ENCODE measurements at places on chromosomes 5 and 9.

DNA sequence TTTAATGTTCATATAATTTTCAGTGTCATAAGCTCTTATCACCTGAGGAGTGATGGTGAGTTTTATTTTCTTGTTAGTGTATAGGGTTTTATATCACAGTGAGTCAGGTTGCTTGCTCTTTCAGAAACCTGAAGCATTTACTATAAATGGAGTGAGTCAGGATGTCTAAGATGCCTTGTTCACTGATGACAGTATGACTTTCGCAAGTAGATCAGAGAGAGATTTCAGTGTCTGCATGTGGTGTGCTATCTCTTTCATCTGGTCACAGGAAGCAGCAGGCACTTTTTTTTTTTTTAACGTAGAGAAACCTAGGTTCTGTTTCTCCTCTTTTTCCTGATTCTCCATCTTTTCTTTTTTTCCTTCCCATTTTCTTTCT is 237.1 kb downstream of the DMRTA1 start:
- DNase-seq: peak; percentile 3

DNA sequence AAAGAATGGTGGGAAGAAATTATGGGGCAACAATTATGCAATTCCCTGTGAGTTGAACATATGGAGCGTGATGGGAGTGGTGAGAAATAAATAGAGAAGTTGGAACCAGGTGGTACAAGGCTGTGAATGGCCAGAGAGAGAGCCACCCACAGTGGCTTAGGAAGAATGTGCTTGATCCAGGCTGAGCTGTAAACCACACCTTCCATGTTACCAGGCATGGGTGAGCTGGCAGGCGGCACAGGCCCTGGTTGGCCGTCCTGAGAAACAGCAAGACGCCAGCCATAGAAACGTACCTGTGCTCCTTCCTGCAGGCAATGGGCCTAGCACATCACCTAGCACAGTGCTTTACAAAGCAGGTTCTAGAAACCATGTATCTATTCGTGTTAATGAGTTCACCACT is 74.3 kb downstream of the EPB41L4B start:
- DNase-seq: no peak

- DNase-seq: no peak
Measured at GRCh38 chr5:136590581-136590980, 225.2 kb upstream of the TRPC7 start.

GRCh38 chr9:35816708-35817107 is 1.9 kb upstream of the HINT2 start:
- DNase-seq: no peak

DNA sequence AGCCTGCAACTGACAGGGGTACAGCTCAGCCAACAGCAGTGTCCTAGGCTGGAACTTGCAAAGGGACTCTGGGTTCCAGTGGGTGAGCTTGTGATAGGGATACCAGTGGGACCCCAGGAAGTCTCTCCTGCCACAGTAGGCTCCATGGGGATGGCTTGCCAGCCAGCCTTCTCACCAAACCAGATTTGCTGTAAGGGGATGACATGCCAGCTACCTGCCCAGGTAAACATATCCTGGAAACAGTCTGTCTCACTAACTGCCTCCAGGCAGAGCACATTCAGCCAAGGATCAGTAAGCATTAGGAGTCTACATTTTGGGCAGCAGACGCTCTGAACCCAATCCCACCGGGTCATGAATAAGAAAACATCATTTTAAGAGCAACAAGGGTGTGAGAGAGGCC is 49.9 kb downstream of the SIL1 start:
- no peak for DNase-seq

DNA sequence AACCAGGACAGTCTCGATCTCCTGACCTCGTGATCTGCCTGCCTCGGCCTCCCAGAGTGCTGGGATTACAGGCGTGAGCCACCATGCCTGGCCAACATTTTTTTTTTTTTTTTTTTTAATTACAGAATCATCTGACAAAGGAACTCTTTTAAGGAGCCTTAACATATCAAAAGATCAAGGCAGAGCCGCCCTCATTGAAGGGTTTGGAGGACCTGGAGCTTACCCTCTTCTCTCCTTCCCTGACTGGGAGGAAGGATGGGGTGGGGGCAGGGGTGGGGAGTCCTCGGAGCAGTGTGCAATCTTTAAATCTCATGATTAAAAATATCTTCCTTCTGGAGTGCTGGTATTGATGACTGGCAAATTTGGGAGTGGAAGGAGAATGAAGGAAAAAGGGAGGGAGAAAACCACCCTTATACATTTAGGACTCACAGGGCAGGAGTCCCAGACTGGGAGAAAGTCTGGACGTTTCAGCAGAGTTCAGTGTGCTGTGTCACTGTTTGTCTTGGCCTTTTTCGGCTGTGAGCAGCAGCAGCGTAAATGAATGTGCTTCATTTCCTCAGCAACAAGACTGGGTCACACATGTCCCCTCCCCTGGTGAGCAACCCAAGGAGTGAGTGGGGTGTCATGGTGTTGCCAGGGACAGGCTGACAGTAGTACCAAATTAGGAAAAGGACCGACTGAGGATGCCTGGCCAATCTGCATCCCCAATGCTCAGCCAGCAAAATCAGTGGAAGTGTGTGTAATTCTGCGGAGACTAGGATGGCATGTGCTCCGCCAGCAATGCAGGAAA is 115.3 kb upstream of the BNC2 start:
- DNase-seq: no peak

DNA sequence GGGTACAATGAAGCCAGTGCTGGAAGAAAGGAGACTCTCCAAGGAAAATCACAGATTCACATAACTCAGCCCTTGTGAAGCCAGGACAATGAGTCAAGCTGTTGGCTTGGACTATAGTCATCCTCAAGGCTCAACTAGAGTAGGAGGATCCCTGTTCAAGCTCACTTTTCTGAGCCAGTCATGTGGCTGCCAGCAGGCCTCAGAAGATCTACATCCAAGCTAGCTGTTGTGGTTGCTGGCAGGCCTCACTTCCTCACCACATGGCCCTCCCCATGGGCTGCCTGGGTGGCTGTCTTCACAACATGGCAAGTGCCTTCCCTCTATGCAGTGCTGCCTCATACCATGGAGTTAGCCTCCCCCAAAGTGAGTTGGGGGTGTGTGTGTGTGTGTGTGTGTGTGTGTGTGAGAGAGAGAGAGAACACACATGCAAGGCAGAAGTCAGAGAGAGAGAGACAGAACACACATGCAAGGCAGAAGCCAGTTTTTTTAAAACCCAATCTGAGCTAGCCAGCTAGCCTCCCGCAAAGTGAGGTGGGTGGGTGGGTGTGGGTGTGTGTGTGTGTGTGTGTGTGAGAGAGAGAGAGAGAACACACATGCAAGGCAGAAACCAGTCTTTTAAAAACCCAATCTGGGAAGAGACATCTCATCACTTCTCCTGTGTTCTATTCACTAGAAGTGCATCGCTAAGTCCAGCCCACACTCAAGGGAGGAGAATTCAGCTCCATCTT is 17.1 kb downstream of the SCAI start:
- peak; percentile 47 for DNase-seq

GRCh38 chr5:31303688-31304087 is 110.2 kb downstream of the CDH6 start:
- no peak for DNase-seq

DNA sequence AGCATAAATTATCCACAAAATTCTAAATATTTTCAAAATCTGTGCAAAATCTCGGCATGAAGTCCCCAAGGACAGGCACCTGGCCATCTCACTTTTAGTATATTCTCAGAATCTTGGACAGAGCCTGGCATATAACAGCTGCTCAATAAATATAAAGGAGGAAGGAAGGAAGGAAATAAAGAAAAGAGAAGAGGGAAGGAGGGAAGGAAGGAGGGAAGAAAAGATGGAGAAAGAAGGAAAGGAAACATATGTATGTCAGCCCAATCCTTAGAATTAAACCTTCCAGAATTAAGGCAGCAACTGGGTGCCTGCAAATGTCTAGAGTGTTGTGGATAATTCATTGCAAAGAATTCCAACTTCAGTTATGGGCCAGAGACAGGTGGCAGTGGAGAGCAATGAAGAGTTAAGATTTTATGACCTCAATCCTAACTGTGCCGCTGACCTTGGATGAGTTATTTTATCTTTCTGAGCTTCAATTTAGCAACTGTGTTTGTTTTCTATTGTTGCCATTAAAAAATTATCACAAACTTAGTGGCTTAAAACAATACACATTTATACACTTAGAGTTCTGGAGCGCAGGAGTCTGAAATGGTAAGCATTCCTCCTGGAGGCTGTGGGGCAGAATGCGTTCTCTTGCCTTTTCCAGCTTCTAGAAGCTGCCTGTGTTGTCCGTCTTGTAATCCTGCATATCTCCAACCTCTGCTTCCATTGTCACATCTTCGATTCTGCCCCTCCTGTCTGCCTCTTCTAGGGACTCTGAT is 200.9 kb upstream of the MSX2 start:
- DNase-seq: no peak

GRCh38 chr5:154577416-154577815 is 99.4 kb upstream of the HAND1 start:
- no peak for DNase-seq

GRCh38 chr5:15717001-15717400 is 217.0 kb downstream of the FBXL7 start:
- no peak for DNase-seq

DNA sequence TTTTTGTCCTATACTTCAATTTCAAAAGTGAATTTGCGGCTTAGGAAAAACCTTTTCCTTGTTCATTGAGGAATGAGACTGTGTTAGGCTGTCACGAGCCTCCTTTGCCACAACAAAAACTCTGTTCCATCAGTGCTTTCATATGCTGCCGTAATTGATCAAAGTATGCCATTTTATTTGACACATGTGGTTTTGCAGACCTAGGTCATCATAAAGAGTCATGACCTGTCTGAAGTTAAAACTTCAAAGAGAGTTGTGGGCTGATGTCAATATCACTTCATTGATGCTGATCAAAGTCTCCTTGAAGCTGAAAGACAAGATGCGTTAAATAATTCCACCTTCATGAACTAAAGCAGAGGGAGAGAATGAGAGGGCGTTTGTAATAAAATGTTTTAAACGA is 55.5 kb downstream of the SYK start:
- DNase-seq: no peak

DNA sequence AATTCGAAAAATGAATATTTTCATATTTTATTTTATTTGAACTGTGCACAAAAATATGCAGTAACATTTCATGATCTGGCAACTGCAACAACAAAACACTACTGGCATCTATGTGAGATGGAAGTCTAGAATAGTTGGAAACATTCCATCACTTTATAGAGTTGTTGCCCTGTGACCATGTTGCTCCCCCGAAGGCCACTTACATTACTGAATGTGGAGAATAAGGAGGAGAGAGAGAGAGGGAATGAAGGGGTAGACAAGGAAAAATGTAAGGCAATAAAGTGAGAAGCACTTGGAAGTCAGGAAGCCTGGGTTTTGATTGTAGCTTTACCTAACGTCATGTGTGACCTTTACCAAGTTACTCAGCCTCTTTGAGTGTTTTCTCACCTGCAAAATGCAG is 437.2 kb upstream of the EDIL3 start:
- DNase-seq: no peak

DNA sequence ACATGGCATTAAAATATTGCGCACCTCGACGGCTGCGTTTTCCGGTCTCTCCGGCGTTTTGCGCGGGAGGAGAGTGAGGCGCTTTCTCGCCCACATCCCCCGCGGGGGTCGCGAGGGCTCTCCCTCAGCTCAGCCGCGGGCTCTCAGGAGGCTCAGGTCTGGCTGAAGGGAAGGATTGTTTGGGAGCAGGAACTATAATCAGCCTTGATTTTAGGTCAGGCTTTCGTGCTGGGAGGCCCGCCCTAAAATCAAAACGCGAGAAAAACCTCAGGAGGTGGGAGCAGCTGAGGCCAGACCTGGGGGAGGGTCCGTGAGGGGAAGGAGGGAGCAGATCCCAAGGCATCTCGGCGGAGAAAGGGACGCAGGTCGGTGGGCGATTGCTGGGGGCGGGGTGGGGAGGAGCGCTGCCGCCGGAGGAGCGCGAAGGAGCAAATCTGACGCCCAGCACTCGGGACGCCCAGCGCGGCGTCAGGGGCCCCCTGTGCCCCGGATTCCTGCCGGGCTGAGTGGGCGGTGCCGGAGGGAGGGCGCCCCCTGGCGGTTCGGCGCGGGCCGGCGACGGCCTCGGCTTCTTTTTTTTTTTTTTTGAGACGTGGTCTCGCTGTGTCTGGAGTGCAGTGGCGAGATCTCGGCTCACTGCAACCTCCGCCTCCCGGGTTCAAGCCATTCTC is 18.7 kb upstream of the RNF130 start:
- DNase-seq: no peak

DNA sequence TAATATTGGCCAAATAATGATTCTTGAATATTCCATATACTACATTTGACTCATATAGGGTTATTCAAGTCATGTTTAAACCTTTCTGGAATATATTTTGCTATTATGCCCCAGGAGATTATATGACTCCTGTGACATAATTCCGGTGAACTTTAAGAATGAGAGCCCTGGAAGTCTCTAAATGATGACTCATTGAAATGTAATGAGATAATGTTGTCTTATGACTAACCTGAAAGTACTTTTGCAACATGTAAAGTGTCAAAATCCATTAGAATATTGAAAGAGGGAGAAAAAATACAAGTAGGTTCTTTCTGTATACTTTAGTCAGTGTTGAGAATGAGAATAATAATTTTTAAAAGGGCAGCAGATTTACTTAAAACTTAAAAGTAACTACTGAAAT is 830.4 kb downstream of the MAT2B start:
- no peak for DNase-seq

DNA sequence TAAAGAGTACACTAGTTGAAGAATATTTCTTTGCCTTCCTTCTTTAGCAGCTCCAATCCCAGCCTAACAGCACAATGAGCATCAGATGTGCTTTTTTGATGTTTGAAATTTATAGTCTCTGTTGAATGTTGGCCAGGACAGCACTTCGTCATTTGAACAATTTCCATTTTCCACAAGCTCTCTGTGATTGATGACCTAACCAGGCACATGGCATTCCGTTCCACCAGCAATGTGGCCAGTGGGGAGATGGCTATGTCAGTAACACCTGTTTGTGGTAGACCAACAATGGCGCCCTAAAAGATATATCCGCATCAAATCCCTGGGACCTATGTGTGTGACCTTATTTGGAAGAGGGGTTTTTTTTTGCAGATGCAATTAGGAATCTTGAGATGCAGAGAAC is 66.8 kb downstream of the PALM2AKAP2 start:
- DNase-seq: no peak

- no peak for DNase-seq
Measured at GRCh38 chr5:15694696-15695214, 194.8 kb downstream of the FBXL7 start.

DNA sequence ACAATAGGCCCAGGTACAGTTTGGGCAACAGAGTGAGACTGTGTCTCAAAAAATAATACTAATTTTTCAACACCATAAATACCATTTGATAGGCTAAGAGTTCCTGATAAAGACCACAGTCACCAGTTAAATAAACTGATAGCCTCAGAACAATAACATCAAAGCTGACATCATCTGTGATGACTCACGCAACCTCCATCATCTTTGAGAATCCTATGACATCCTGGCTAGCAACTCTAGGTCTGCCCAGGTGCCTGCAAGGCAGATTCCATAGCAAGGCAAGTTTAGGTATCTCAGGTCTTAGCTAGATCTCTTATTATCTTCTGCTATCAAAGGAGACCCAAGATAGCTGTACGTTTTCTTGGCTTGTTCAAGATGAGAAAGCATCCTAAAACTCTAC is 30.5 kb upstream of the UBAP2 start:
- no peak for DNase-seq
